ENCODE measurements at places on chromosomes 1 and 21. TPM values are rescaled to one million over a fixed set of nuclear protein-coding genes. Genes with fewer than 3 reads are reported as not detected.

Gene HIVEP3
- 11.6 TPM for total RNA-seq

Gene ANKRD65
- total RNA-seq = 22.3 TPM

Gene SPATA6
- total RNA-seq = 32.4 TPM

Gene LAMB3
- 47.2 TPM for total RNA-seq

Gene DMBX1
- total RNA-seq = not detected

Gene FABP3
- 24.5 TPM for total RNA-seq

Gene FCMR
- total RNA-seq = 6.8 TPM

Gene GCSAML
- total RNA-seq = 2.2 TPM

Gene DCDC2B
- total RNA-seq = 3.2 TPM

Gene NUF2
- total RNA-seq = 0.92 TPM

Gene GBP6
- 0.68 TPM for total RNA-seq

Gene CCDC181
- 1.4 TPM for total RNA-seq

Gene GRIK3
- total RNA-seq = 0.27 TPM

Gene KCNJ9
- not detected for total RNA-seq

Gene ANKRD34A
- 0.41 TPM for total RNA-seq

All from lower lobe of right lung (tissue), 2 donors.